ENCODE measurements at places on chromosomes 3 and 15.

DNA sequence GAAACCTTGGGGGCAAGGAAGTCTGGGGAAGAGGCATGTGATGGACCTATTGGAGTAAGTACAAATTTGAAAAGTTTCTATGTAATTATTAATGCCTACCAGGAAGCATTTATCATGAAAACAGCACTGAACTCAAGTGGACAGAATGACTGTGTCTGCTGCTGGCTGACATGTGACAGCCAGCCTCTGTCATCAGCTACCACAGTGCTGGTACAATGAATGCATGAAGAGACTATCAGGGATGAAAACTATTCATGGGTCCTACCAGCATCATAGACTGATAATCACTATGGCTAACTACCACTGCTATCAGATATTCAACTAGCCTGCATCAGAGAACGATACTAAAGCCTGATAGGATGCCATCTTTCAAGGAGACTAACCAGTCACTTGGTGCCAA, 193.5 kb downstream of the RAP2B start:
- DNase-seq, result no peak

DNA sequence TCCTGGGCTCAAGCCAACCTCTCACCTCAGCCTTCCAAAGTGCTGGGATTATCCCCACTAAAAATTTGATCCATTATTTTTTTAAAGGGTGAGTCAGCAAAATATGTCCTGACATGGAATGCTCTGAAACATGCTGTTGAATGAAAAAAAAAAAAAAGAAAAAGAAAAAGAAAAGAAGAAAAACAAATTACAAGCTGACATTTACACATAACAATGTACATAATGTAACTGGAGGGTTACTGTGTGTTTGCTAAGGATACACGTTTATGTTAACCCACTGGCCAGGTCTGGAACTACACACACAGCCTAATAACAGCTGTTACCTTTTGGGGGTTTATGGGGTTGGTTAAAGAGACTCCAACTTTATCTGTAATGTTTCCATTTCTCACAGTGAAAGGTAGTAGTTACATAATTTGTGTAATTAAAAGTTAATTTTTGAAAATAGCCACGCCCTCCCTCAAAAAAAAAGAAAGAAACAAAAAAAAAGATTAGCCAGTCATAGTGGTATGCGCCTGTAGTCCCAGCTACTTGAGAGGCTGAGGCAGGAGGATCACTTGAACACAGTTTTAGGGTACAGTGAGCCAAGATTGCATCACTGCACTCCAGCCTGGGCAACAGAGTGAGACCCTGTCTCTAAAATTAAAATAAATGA, 3.1 kb upstream of the MESP2 start:
- no peak for DNase-seq

DNA sequence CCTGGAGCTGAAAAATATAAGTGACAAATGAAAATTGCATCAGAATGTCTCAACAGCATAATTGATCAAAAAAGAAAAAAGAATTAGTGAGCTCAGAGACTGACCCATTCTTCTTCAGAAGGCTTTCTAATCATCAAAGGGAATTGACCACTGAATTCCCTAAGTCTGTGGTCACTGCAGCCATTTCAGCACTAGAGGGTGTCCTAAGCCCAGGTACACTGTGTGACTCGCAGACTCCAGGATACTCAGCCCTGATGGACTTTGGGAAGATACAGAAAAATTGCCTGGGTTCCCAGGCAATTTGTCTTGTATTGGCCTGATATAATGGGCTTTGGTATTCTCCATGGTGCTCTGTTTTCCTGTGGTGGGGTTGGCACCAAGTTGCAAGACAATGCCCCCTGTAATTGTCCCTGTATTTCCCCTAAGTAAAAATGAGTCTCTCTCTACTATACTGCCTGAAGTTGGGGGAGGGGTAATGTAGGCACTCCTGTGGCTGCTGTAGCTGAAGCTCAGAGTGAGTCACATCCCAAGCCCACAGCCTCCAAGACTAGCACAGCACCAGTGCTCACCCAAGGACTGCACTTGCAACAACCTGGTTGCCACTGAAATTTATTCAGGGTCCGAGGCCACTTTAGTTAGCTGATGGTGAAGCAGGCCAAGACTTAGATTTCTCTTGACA, 256.0 kb upstream of the STAC start:
- no peak for DNase-seq

- no peak for DNase-seq
Measured at GRCh38 chr15:84833447-84834228, 16.5 kb downstream of the ALPK3 start.

- no peak for DNase-seq
Measured at GRCh38 chr3:52319921-52320595, 3.9 kb downstream of the DNAH1 start.

DNA sequence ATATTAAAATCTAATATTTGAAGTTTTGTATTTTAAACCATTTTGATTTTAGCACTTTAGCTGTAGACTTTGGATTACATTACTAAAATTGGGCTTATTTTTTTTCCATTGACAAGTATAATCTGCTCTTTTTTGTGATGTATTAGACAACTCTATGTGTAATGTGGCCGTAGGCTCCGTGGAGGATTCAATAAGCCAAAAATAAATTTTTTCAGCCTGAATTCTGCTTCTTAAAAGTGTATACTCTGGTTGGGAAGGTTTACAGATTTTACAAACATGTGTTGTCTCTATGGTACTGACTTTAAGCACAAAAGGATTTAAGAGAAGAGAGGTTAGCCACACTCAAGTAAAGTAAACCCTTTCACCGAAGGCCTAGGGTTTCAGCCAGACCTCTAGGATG, 110.8 kb downstream of the PLCL2 start:
- no peak for DNase-seq

- no peak for DNase-seq
Measured at GRCh38 chr3:85432081-85432480, 473.3 kb downstream of the CADM2 start.

DNA sequence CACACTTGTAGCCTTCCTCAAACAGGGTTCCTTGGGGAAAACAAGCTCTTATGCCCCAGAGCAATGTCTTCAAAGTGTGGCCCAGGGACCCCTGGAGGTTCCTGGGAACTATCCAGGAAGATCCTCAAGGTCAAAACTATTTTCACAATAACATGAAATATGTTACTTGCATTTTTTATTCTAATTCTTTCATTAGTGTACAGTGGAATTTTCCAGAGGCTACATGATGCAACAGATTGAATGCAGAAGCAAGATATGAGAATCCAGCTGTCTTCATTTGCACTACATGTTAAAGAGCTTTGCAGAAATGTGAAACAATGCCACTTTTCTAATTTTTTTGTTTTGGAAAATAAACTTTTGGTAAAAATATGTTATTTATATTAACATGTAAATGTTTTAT, 190.9 kb downstream of the SLC9A9 start:
- no peak for DNase-seq

DNA sequence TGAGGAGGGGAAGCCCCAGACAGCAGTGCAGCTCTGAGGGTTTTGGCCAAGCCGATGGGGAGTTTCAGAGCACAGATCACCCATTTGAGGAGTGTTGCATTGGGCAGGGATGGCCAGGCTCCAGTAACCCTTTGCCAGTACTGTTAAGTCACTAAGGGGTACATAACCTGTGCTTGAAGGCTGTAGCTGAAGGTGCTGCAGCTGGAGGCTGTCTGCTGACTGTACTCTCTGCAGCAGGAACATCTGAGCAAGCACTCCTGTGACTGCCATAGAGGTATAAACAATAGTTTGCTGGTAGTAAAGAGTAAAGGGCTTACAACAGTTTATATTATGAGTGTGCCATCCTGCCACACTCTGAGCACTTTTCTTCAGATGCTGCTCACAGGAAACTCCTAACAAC, 297.8 kb downstream of the EPHA3 start:
- no peak for DNase-seq

Measured in activated CD4-positive, alpha-beta T cell treated with anti-CD3 and anti-CD28 coated beads for 36 hours (primary cell).